ENCODE measurements at places on chromosomes 1 and 21. TPM values are rescaled to one million over a fixed set of nuclear protein-coding genes. Genes with fewer than 3 reads are reported as not detected.

SYT2 gene
- total RNA-seq = 3.9 TPM

ADORA1 gene
- total RNA-seq = 1.1 TPM

AIM2 gene
- total RNA-seq = 2.6 TPM

PTTG1IP gene
- total RNA-seq = 168 TPM

CCNL2 gene
- 155 TPM for total RNA-seq

CNR2 gene
- not detected for total RNA-seq

- DNase-seq = no peak
- H3K4me3 ChIP-seq = no peak overlapping the region
- peaks cover 95% of the 10 kb centered on the region for H3K36me3 ChIP-seq
- H3K4me1 ChIP-seq = peaks cover 13% of the 10 kb centered on the region
Observed at GRCh38 chr21:34126691-34127090, 53.3 kb downstream of the MRPS6 start.

DNA sequence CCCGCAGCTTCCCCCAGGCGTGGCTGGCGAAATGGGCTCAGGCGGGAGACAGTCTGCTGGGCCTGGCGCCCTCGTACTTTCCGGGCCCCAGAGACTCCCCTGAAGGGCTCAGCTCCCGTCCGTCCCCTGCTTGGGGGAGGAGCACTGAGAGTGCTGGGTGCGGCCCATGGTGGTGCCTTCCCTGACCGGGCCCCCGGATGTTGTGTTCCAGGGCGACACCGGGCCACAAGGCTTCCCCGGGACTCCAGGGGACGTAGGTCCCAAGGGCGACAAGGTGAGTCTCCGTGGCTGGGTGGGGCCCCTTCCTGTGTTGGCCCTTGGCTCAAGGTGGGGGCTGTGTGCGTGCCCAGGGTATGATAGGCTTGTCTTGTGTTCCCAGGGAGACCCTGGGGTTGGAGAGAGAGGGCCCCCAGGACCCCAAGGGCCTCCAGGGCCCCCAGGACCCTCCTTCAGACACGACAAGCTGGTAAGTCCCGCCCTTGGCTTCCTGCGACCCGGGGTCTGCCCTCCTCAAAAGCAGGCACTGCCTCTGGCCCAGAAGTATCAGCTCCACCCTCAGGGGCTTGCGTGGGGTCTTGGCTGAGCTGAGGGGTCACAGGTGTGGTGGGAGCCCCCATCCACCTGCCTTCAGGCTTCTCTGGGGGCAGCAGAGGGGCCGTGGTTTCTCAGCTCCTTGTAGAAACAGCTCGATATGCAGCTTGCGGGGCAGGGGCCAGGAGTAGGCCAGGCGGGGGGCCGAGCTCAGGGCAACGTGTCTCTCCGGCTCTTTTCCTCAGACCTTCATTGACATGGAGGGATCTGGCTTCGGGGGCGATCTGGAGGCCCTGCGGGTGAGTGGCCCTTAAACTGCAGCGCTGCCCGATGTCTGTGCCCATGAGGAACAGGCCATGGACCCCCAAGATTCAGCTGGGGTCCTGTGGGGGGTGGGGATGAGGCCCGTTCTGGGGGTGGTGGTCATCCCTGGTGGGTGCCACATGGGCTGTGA is 62.3 kb downstream of the SLC19A1 start:
- H3K27ac ChIP-seq = no peak overlapping the region
- DNase-seq = no peak
- peaks cover 83% of the 10 kb centered on the region for H3K36me3 ChIP-seq
- no peaks in the 10 kb centered on the region for H3K27me3 ChIP-seq

GRCh38 chr1:248622570-248623001 is 12.3 kb downstream of the OR2T11 start:
- H3K27ac ChIP-seq = no peak overlapping the region
- no peak overlapping the region for H3K4me3 ChIP-seq

DNA sequence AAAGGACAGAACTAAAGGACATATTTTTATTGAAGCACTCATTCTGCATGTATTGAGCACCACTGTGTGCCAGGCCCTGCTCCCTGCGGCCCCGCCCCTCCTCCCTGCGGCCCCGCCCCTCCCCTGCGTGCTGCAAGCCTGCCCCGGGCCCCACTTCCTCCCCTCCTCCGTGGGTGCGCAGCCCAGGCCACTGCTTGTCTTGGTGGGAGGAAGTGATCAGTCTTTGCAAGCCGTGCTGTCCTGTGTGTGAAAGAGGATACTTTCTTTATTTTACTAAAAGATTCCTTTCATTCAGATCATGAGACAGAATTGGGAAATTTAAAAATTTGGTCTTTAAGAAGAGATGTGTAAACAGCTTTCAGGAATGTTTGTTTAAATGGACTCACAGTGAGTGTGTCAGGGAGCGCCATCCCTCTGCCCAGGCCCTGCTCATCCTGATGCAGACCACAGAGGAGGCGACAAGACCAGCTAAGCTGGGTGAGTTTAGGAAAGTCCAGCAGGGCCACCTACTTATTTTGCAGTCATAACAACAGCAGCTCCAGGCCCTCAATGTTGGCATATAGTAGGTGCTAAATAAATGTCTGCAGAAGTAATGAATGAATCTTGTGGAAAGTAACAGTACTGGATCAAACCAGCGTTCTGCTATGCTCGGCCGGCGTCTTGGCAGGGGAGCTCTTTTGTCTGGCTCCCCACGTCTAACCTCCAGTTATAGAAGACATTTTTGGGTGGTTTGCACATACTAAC is 88.3 kb upstream of the SELENON start:
- no peak overlapping the region for H3K27ac ChIP-seq
- H3K36me3 ChIP-seq = no peaks in the 10 kb centered on the region
- DNase-seq = peak; percentile 41
- H3K4me3 ChIP-seq = no peak overlapping the region
- H3K4me1 ChIP-seq = peaks cover 10% of the 10 kb centered on the region
- H3K27me3 ChIP-seq = no peaks in the 10 kb centered on the region

DNA sequence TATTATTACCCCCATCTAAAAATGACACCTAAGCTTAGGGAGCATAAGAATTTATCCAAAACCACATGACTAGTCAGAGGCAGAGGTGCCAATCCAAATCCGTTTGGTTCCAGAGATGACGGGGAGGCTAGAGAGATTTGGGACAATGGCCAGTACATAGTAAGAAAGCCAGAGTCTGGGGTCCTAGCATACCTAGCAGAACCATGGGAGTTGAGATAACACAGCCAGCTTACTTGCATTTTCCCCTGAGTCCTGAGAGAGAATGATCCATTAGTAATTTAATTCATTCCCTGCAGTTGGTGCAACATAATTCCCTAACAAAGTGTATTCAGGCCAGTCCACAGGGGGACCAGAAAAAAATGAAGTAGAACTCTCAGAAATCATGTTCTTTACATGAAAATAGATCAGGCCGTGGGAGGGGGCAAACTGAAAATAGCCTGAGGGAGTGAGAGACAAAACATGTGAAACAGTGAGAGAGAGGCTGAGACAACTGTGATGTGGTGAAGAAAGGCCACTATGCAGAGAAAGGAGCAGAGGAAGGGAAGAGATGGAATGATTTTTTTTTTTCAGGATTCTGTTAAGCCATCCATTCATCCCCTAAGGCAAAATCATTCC is 243.3 kb downstream of the BRINP2 start:
- H3K27ac ChIP-seq = no peak overlapping the region
- no peaks in the 10 kb centered on the region for H3K4me1 ChIP-seq
- no peak for DNase-seq
- H3K4me3 ChIP-seq = no peak overlapping the region
- H3K27me3 ChIP-seq = peaks cover 9% of the 10 kb centered on the region
